Activated T-cell treated with anti-CD3 and anti-CD28 coated beads, Interleukin-2, amount 50 U/mL, for 24 hours (primary cell): ENCODE measurements at places on chromosomes 3 and 15.

GRCh38 chr3:197366301-197367044, 68.1 kb upstream of the DLG1 start:
- DNase-seq = no peak

DNA sequence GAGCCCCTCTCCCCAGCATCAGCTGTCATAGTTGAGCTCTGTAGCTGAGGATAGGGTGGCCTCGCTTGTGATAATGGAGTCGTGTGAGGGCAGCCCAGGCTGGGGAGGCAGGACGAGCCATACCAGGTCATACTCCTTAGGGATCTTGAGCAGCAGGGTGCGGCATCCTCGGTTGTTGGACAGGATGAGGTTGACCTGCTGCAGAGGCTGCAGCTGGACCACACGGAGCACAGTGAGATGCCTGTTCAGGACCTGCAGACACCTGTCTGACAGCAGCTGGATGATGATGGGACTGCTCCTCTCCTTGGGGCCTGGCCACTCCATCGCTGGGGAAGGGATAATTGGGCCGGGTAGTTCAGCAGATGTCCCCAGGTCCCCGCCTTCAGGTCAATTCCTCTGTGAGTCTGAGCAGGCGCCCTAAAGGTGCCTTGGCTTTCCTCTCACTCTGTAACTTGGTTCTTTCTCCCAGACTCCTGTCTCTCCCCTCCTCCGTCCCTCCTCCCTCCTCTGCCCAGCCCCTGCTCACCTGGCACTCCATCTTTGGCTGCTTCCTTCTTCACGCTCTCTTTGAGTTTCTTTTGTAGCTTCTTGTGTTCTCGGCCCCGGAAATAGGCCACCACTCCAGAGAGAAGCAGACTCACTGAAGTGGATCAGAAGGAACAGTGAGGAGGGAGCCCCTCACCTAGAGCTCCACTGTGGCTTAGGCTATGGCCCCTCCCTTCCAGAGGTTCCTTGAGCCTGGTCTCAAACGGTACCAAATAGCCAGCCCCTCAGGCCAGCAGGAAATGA, 7.8 kb downstream of the DUOX2 start:
- DNase-seq = no peak

DNA sequence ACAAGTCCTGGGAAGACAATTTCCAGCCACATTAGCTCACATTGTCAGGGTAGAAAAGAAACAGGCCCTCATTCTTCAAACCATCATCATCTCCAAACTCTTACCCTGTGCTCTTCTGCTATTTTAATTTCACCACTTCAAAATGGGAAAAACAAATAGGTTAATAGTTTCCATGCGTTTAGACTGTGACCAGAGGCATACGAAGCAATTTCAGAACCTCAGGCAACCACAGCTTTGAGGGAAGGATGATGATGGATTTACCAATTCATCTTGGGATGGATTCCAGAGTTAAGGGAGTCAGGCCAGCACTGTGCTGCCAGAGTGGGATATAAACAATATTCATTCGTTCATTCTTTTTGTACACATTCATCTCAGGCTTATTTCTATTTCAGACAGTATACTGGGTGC, 307.8 kb upstream of the TPRG1 start:
- DNase-seq = no peak

DNA sequence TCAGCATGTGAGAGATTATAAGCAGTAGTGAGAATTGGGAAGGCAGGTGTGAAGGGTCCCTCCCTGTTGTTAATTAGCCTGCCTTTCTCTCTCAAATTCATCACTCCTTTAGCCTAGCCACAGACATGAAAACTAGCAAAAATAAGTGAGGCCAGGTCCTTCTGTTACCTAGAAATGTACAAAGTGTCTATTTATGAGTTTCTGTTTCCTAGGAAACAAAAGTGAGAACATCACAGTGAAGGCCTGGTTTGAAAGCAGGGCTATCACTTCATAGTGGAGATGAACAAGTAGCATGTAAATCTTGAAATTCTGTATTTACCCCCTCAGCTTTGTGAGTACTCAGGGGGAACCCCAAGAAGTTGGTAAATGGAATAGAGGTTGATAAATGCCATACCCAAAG, 78.2 kb upstream of the UMPS start:
- DNase-seq = no peak

GRCh38 chr3:50275996-50276761, 2.7 kb upstream of the LSMEM2 start:
- peak; percentile 62 for DNase-seq

DNA sequence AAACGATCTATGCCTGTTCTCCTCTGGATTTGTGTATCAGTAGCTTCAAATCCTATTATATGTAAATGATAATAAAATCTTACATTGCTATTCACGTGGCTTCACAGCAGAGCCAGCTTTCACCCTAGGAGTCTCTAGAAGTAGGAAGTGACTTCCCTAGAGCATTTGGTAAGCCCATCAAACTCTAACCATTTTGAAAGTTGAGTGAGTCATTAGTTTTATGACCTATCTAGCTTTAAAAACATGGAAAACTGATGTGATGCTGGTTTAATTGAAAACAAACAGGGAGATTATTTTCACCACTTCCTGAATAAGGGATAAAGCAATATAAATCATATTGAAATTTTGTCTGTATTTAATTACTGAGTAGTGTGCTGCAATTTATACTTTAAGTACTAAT, 275.2 kb downstream of the EPHA6 start:
- no peak for DNase-seq

GRCh38 chr3:152564459-152564858, 270.5 kb upstream of the P2RY1 start:
- DNase-seq = no peak

DNA sequence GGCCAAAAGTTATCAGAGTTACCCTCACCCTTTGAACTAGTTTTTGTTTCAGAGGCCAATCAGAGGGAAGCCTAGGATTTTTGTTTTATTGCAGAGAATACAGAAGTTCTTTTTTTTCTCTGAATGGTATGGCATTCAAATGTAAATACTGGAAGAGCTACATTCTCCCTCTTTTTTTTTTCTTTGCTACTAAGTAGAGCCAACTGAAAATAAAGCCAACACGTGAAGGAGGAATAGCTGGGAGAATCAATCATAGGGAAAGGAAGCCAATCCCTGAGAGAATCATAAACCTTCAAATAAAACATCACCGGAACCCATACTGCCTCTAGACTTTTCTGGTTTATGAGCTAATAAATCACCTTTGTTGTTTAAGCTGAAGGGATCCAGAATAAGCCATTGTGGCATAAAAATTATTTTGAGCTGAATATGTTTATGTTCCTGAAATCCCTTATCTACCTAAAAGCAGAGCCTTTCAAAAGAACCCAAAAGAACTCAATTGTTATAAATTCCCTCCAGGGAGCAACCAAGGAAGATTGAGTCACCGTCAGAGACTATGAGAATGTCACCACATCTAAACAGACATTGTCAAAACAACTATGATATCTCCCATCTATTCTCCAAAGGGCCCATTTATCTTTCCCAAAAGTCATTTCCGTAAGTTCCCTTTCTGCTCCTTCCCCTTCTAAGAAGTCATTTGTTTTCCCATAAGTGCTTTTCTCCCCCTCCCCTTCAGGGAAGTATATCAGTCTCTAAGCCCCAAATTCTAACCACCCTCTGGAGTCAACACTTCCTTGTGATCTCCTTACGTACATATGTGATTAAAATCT, 3.8 kb upstream of the ZNF280D start:
- DNase-seq = no peak

- DNase-seq = no peak
These were observed 296.0 kb upstream of the MDFIC2 start for GRCh38 chr3:70608434-70608833.

GRCh38 chr15:101320501-101321052, 25.5 kb upstream of the SNRPA1 start:
- peak; percentile 69 for DNase-seq

DNA sequence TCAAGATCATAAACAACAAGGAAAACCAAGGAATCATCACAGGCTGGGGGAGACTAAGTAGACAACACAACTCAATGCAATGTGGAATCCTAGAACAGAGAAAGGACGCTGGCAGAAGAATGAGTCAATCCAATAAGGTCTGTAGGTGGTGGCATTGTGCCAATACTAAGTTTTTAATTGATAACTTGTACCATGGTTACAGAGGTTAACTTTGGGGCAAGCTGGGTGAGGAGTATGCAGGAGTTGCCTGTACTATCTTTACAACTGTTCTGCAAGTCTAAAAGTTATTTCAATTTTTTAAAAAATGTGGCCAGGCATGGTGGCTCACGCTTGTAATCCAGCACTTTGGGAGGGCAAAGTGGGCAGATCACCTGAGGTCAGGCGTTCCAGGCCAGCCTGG, 46.2 kb downstream of the RORA start:
- DNase-seq = no peak

DNA sequence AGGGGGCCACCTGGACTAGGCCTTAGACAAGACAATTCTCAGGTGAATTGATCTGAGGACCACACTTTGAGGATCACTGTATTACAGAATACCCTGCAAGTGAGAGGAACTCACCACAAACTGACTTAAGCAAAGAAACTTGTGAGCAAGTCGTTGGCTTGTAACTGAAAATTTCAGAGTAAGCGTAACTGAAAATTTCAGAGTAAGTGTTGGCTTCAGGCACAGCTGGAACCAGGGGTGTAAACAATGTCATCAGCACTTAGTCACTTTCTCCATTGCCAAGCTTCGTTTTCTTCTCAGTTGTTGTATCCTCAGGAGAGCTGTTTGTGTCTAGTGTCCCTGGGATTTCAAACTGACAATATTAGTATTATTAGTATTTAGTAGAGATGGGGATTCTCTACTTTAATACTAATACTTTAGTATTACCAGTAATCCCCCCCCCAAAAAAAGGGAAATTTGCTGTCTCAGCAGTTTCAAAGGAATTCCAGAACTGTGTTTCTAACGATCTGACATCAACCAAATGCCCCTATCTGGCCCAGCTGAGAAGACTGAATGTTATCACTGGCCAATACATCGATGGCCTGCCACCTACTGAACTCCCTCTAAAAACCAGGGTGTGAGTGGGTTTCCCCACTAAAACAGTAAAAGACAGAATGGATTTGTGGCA, 474.4 kb downstream of the NTRK3 start:
- no peak for DNase-seq

- DNase-seq = no peak
These were observed 34.2 kb upstream of the TF start for GRCh38 chr3:133712017-133712416.

GRCh38 chr3:14730703-14731382, 55.9 kb downstream of the C3orf20 start:
- DNase-seq = no peak

GRCh38 chr3:172276103-172276502, 172.2 kb downstream of the GHSR start:
- no peak for DNase-seq

- no peak for DNase-seq
These were observed 74.7 kb upstream of the ACKR4 start for GRCh38 chr3:132522353-132522752.

- no peak for DNase-seq
These were observed 140.7 kb downstream of the IMPG2 start for GRCh38 chr3:101179637-101180036.

DNA sequence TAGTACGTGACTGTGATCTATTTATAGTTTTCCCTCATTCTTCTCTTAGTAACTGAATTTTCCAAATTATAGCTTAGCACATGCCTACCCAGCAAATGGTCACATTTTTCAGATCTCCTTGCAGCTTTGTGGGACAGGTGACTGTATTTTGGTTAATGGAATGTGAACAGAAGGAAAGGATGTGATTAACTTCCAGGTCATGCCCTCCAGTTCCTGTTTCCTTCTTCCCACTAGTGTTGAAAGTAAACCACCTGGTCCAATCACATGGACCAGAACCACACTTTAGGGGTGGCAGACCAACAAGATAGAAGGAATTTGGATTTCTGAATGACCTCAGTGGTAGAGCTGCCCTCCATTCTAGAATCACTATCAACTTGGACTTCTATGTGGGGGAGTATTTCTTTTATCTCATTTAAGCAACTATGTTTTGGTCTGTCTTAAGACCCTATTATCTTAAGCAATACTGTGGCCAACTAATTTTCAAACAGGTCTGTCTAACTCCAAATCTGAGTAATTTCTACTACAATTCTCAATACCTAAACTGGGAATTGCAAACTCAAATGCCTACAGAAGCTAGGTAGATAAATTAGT, 76.0 kb upstream of the TSC22D2 start:
- DNase-seq = no peak

DNA sequence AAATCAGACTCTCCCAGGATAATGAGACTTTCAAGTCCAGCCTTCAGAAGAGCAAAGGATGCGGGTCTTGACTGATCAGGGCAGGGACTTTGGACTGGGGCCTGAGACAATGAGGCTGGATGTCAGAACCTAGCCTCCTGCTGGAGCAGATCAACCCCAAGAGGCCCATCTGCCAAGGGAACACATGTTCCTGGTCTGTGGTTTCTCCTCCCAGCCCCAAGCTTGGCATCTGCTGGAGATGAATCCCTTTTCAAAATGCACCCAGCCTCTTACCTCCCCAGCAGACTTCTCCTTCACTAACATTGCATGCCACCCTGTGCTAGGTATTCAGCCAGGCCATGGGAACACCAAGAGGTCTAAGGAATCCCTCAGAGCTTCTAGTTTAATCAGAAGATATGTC, 43.7 kb upstream of the MFGE8 start:
- no peak for DNase-seq

GRCh38 chr15:90760661-90761232, 43.6 kb downstream of the BLM start:
- no peak for DNase-seq

DNA sequence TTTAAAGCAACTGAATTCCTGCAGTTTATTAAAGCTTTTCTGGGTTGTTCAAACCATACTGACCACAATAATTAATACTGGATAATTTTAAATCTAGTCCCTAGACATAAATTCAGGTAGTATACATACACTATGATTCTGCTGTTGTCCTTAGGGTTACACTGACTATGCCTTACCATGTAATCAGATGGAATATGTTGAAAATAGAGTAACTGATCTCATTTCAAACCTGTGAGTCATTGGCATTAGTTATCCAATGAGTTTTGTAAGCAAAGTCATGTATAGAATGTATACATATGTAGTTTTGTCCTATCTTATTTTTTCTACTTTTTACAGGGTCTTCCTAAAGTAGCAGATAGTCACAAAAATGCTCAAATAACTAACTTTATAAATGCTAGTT, 517.1 kb upstream of the CCDC54 start:
- DNase-seq = no peak

DNA sequence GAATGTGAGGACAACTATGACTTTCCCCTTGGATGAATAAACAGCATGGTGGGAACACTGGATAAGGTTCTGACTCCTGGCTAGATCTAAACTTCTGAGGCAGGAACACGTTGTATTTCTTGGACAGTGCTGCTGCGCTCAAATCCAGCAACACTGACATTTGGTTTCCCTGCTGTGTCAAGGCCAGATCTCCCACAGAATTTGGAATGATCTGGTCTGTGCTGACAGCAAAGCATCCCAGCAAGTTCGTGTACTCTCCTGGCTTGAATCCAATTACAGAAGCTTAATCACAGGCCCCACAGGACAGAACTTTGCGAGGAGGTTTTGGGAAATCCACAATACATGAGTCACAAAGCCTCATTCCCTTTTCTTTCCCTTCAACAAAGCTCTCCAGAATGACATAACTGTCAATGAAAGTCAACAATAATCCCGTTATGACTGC, 92.5 kb downstream of the ADAMTS9 start:
- DNase-seq = no peak

DNA sequence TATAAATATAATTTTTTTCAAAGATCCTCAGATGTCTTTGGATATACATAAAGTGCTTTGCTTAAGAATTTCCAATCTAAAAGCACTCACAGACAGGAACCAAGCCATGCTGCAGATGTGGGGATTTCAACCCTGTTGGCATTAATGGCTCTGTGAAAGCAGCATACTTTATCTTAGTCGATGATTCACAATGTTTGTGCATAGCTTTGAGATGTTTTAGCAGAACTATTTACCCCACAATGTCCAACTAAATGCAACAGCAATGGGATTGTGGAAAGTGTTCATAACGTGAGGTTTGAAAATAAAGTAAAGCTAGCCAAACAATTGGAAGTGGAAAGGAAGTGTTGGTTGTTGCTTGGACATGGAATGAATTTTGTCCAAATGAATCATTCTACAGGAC, 371.4 kb downstream of the SOX2 start:
- no peak for DNase-seq
